Cardiac muscle cell (in vitro differentiated cells and primary cell): ENCODE measurements at places on chromosomes 3 and 15. TPM values are rescaled to one million over a fixed set of nuclear protein-coding genes. Genes with fewer than 3 reads are reported as not detected.

ACAN gene
- 0.67 and 0.71 TPM in 2 replicates for total RNA-seq

CCDC50 gene
- total RNA-seq: 68.6 and 82.3 TPM in 2 replicates

BCHE gene
- total RNA-seq: 6.3 and 11.1 TPM in 2 replicates

ASB7 gene
- total RNA-seq: 18.3 and 19.2 TPM in 2 replicates

A4GNT gene
- total RNA-seq: not detected in 2 replicates

VIPR1 gene
- total RNA-seq: 0.35 and 1.6 TPM in 2 replicates

HYKK gene
- total RNA-seq: 6.1 and 9.2 TPM in 2 replicates

TMEM40 gene
- total RNA-seq: 0.25 and 4.0 TPM in 2 replicates

ADAMTS9 gene
- total RNA-seq: 114 and 168 TPM in 2 replicates

TRIM71 gene
- total RNA-seq: 13.9 and 21.8 TPM in 2 replicates

EBLN2 gene
- total RNA-seq: 3.4 and 5.1 TPM in 2 replicates

GPR171 gene
- not detected in 2 replicates for total RNA-seq

RARB gene
- 26.8 and 27.2 TPM in 2 replicates for total RNA-seq

SLC2A2 gene
- total RNA-seq: not detected in 2 replicates

BHLHE40 gene
- 15.3 and 18.4 TPM in 2 replicates for total RNA-seq

TNFSF10 gene
- total RNA-seq: not detected in 2 replicates

SLC12A1 gene
- total RNA-seq: 0.04 TPM in 1 of 2 replicates, not detected in the other

NISCH gene
- 131 and 205 TPM in 2 replicates for total RNA-seq

CPLX3 gene
- not detected in 2 replicates for total RNA-seq

CHRNA3 gene
- 2.9 and 6.9 TPM in 2 replicates for total RNA-seq

THSD4 gene
- total RNA-seq: 6.2 and 25.5 TPM in 2 replicates

CHRD gene
- 16.0 and 33.0 TPM in 2 replicates for total RNA-seq

PPP4R2 gene
- total RNA-seq: 42.2 and 49.1 TPM in 2 replicates

CCR9 gene
- 0.21 and 0.27 TPM in 2 replicates for total RNA-seq

KLHL6 gene
- 0.03 and 0.04 TPM in 2 replicates for total RNA-seq

CNTN4 gene
- 5.6 and 16.2 TPM in 2 replicates for total RNA-seq

ECE2 gene
- not detected in 2 replicates for total RNA-seq

PLSCR2 gene
- total RNA-seq: not detected in 2 replicates

LMAN1L gene
- not detected in 2 replicates for total RNA-seq

ENTPD3 gene
- 0.42 and 0.66 TPM in 2 replicates for total RNA-seq

APOD gene
- not detected in 2 replicates for total RNA-seq

AKAP13 gene
- total RNA-seq: 72.5 and 108 TPM in 2 replicates

FSIP1 gene
- 0.33 and 0.42 TPM in 2 replicates for total RNA-seq

SLC22A14 gene
- total RNA-seq: 0.07 and 0.12 TPM in 2 replicates

GATM gene
- total RNA-seq: 50.0 and 76.5 TPM in 2 replicates

SNX33 gene
- total RNA-seq: 14.0 and 17.1 TPM in 2 replicates

CHRNA7 gene
- 4.2 and 7.7 TPM in 2 replicates for total RNA-seq

RARRES1 gene
- 0.33 and 0.39 TPM in 2 replicates for total RNA-seq

LRTM1 gene
- total RNA-seq: not detected in 2 replicates

ISL2 gene
- not detected in 2 replicates for total RNA-seq

CIB1 gene
- 18.1 and 30.8 TPM in 2 replicates for total RNA-seq

AGTR1 gene
- total RNA-seq: not detected in 2 replicates

FES gene
- total RNA-seq: 13.3 and 19.8 TPM in 2 replicates

GOLGA6L7 gene
- not detected in 2 replicates for total RNA-seq

UBAP1L gene
- total RNA-seq: 3.7 and 5.1 TPM in 2 replicates

CPN2 gene
- 0.36 and 0.56 TPM in 2 replicates for total RNA-seq

CSTA gene
- not detected in 2 replicates for total RNA-seq

OR4F15 gene
- total RNA-seq: not detected in 2 replicates

CILP gene
- 0.32 and 1.0 TPM in 2 replicates for total RNA-seq

PCLAF gene
- 4.7 and 7.5 TPM in 2 replicates for total RNA-seq

SNTN gene
- 0.24 TPM in 1 of 2 replicates, not detected in the other for total RNA-seq

FANCD2OS gene
- total RNA-seq: not detected in 2 replicates

DUOXA2 gene
- total RNA-seq: not detected in 2 replicates

ASB14 gene
- total RNA-seq: not detected in 2 replicates

STRIT1 gene
- total RNA-seq: not detected in 2 replicates

CCDC39 gene
- total RNA-seq: not detected in 2 replicates

UNC13C gene
- under 0.01 TPM in 1 of 2 replicates, not detected in the other for total RNA-seq

PROS1 gene
- 29.5 and 48.6 TPM in 2 replicates for total RNA-seq

MESP2 gene
- total RNA-seq: 0.32 and 2.4 TPM in 2 replicates

SCAANT1 gene
- total RNA-seq: not detected in 2 replicates
